ENCODE measurements at places on chromosomes 11 and 22. TPM values are rescaled to one million over a fixed set of nuclear protein-coding genes. Genes with fewer than 3 reads are reported as not detected.

The OR51B2 gene
- total RNA-seq, result not detected

The OR6Q1 gene
- not detected for total RNA-seq

The SCGB1D2 gene
- total RNA-seq, result not detected

The OR52H1 gene
- total RNA-seq, result not detected

The SCUBE1 gene
- 47.9 TPM for total RNA-seq

The INPP5J gene
- total RNA-seq, result 175 TPM

The NDUFV1 gene
- total RNA-seq, result 301 TPM

The MYBPC3 gene
- total RNA-seq, result not detected

The HTR3A gene
- 0.95 TPM for total RNA-seq

The C22orf31 gene
- total RNA-seq, result not detected

The MIOX gene
- not detected for total RNA-seq

The CCDC81 gene
- 22.3 TPM for total RNA-seq

The MS4A15 gene
- not detected for total RNA-seq

All from Peyer's patch (tissue), 4 donors.